ENCODE measurements at places on chromosomes 1 and 21. TPM values are rescaled to one million over a fixed set of nuclear protein-coding genes. Genes with fewer than 3 reads are reported as not detected.

DNA sequence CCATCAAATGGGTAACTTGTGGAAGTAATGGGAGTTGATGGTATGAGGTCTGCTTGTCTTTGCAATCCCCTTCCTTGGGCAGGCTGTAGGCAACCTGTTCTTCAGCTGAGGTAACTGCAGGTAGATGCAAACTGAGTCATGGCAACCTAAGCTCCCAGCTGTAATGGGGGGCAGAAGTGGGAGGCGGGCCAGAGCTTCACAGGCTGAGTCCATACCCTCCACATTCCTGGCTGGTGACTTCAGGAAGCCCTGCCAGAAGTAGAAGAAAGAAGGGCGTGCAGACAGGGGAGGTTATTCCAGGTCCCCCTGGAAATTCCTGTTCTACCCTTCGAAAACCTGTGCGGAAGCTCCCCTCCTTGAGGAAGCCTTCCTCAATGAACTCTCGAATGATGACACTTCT lies 44.9 kb downstream of the ARHGEF11 start:
- H3K27me3 ChIP-seq, result no peaks in the 10 kb centered on the region
- DNase-seq, result no peak
- H3K36me3 ChIP-seq, result no peaks in the 10 kb centered on the region
- H3K4me1 ChIP-seq, result no peaks in the 10 kb centered on the region
- H3K4me3 ChIP-seq, result no peak overlapping the region
- H3K27ac ChIP-seq, result no peak overlapping the region

DNA sequence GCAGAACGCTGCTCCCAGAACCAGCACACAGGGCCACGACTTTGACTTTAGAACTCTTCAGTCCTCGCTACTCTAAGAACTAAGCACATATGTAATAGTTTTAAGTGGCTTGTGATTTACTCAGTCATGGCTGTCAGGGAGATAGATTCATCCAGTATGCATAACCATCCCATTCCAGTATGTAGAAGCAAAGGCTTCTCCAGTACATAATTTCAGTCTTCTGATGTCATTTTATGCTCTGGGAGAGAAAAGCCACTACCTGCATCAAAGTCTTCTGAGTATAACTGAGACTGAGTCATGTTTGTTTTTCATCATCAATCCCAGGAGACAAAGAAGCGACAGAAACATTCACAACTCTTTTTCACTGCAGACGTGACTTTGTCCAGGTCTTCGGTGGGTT lies 885.7 kb downstream of the PLA2G4A start:
- no peak overlapping the region for H3K27ac ChIP-seq
- H3K36me3 ChIP-seq, result no peaks in the 10 kb centered on the region
- H3K27me3 ChIP-seq, result no peaks in the 10 kb centered on the region
- H3K4me1 ChIP-seq, result no peaks in the 10 kb centered on the region

CACYBP gene
- 566 TPM for total RNA-seq

- no peaks in the 10 kb centered on the region for H3K4me1 ChIP-seq
- no peaks in the 10 kb centered on the region for H3K27me3 ChIP-seq
- no peak overlapping the region for H3K27ac ChIP-seq
- no peak overlapping the region for H3K4me3 ChIP-seq
- no peaks in the 10 kb centered on the region for H3K36me3 ChIP-seq
- no peak for DNase-seq
These were observed 28.2 kb downstream of the DNAH14 start for GRCh38 chr1:224957696-224958095.
